ENCODE measurements at places on chromosomes 1 and 21. TPM values are rescaled to one million over a fixed set of nuclear protein-coding genes. Genes with fewer than 3 reads are reported as not detected.

GRCh38 chr1:39326836-39327235, 122.3 kb downstream of the MACF1 start:
- no peak for DNase-seq

- DNase-seq: no peak
Observed at GRCh38 chr1:192303029-192303428, 13.8 kb upstream of the RGS21 start.

DNA sequence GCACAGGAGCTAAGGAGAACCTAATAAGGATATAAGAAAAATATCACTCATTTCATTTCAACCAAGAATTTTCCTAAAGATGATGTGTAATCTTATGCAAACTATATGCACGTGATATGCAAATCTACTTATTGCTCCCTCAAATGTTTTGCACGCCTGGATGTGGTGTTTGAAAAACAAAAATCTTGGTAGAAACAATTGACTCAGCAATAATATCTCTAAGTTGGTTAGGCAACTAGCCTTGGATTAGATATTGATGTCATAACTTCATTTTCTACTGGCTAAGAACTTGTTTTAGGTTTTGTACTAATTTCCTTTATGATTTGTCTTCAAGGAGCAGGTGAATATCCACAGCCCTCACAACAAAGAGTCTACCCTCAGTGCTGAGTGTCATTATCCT, 164.6 kb downstream of the TM2D1 start:
- no peak for DNase-seq

- DNase-seq: no peak
Observed at GRCh38 chr1:85295006-85295431, 18.6 kb upstream of the BCL10 start.

DNA sequence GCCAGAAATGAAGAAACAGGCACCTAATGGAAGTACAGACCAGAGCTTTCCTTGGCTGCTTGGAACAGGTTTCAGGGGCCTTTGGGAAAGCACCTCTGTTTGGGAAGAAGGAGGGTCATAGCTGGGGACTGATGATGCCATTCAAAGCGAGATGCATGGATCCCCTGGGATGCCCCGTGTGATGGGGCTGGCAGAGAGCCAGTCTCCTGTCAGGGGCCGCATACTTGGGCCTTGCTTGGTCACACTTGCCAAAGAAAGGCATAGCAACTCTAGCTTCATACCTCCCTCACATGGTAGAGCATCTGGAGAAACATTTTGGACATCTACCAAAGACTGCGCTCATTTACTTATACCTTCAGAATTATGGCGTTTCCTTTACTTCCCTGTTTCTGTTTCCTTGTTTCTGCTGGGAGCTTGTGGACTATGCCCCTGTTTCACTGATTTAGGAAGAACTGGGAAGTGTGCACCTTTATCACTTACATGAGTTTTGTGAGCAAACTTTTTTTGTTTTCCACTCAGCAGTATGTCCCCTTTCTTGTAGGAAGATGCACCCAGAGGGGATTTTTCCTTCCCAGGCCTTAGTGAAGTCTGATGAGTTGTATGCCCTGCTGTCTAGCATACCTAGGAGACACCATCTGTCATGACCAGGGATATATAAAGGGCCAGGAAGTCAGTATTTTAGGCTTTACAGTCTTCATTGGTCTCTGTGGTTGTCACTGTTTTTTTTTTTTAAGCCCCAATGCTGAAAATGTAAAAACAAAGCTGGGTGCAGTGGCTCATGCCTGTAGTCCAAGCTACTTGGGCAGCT, 19.8 kb upstream of the ST3GAL3 start:
- DNase-seq: no peak

DNA sequence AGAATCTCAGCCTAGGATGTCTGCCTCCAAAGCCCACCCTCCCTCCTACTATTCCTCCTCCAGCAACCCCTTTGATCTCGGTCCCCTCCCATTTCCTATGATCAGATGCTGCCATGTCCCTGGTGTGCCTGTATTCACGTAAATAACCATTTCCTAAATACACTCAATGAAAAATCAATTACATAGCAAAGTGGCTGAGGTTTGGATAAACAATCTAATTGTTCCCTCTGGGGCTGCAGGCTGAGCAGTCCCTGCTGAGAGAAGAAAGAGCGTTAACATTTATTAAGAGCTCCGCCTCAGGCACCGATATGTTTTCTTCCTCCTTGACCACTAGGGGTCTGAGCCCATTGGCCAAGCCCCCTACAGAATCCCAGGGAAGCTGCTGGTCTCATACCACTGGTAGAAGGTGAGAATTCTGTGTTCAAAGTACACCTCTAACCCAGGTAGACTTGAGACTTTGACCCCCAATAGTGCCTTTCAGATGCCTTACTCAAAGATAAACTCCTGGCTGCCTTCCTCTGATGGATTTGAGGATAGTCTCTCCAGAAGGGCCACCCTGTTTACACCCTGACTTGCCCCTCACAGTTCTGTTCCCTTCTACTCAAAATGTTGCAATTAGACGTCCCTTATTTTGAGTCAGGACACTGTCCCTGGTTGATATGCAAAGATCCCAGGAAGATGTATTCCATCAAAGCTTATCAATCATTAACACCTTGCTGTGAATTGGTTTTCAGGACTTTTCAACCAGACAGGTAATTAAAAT, 33.9 kb upstream of the CAMK1G start:
- DNase-seq: no peak

DNA sequence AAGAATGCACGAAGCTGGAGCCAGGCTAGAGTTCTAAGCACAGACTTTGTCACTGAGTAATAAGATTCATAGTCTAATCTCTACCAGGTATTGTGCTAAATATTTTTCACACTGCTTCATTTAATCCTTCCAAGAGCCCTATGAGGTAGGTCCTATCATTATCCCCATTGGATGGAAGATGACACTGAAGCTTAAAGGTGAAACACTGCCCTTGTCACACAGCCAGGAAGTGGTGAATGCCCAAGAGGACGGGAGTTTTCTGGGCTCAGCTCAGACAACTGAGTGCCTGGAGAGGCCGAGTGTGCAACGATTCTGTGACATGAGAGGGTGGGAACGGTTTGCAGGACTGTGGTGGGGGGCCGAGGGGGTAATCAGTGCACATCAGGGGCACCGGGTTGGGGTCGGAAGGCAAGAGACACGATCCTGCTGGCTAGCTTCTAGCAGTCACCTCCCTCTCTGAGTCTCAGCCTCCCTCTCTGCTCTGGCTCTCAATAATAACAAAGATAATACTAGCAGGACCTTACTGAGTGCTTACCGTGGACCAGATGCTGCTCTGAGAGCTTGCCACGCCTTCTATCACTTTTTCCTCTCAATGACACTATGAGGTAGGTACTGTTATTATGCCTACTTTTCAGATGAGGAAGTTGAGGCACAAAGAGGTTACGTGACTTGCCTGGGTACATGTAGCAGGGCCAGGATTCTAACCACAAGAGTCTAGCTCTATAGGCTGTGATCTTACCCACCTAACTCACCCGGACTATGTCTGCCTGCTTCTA, 12.4 kb downstream of the KCNQ4 start:
- no peak for DNase-seq

- DNase-seq: peak; percentile 22
Observed at GRCh38 chr1:154352581-154353459, 27.5 kb downstream of the ATP8B2 start.

DNA sequence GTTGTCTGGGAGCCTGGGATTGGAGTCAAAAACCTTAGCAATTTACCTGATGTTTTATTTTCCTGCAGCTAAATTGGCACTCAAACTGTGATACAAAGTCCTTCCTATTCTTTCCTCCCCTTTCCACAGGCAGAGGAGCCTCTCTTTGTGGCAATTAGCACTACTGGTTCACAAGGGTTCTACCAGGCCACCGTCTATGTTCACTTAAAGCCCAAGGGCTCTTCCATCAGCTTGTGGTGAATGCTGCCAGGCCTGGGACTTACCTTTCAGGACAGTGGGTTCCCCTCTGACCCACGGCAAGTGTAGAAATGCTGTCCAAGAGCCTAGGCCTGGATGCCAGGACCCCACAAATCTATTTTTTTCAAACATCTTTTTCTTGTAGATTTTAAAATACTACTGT, 251.9 kb upstream of the B3GALT2 start:
- no peak for DNase-seq

DNA sequence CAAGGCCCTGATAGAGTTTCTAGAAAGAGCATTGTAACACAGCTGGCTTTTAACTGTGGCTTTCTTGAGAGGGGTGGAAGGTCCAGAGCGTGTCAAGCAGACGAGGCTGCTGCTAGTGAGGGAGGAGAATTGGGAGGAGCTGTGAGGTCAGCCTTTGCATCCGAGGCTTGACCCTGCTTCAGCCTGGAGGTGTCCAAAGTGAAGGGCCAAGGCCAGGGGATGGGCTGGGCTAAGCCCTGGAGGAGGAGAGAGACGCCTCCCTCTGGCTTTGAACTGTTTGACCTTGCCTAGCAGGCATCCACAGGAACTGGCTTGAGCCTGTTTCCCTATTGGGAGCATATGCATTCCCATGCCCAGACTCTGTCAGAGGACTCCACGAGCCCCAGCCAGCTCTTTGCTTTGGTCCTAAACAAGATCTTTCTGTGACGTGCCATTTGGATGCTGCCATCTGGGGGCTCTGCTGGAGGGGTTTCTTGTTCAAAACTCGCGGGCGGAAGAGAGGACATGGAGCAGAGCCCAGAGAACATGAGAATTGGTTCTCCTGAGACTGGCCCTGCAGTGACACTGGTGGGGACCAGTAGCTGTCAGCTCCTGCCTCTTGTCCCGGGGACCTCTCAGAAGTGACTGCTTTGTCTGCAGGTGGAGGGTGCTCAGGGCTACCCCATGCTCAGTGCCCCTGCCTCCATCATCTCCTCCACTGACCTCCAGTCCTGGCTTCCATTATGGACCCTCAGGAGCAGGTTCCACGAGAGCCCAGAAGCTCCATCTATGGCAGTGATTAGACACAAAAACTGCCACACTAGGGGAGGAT, 5.5 kb downstream of the ACTRT2 start:
- DNase-seq: peak; percentile 4

- no peak for DNase-seq
Observed at GRCh38 chr1:93776728-93777127, 95.1 kb upstream of the BCAR3 start.

- DNase-seq: no peak
Observed at GRCh38 chr1:1666526-1666925, 7.7 kb upstream of the CDK11B start.

- no peak for DNase-seq
Observed at GRCh38 chr21:38925478-38925877, 119.7 kb downstream of the ETS2 start.

DNA sequence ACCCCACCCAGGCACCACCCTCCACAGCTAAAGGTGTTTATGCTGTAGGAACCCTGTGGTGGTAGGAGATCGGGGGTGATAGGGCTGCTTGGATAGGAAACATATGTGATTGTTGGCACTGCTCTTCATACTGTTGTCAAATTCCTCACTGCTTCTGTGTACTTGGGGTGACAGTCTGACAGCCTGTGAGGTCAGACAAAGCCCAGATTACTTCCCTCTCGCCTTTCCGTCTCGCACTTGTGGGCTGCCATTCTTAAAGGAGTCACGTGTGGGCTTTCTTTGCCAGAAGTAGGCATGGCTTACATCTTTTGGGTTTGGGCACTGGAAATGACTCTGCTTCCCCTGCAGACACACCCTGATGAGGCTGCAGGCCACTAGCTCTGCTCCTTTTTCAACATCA, 363.8 kb downstream of the DISC1 start:
- DNase-seq: no peak

DNA sequence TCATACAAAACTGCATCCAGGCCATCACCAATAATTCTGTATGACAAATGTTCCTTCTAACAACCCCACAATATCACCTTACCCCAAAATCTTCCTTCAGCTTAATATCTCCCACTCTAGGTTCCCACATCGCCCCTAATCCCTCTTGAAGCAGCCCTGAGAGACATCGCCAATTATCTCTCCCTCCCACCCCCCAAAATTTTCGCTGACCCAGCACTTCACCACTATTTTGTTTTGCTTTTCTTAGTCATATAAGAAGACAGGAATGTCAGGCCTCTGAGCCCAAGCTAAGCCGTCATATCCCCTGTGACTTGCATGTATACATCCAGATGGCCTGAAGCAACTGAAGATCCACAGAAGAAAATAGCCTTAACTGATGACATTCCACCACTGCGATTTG, 126.3 kb downstream of the ADGRL4 start:
- no peak for DNase-seq

DNA sequence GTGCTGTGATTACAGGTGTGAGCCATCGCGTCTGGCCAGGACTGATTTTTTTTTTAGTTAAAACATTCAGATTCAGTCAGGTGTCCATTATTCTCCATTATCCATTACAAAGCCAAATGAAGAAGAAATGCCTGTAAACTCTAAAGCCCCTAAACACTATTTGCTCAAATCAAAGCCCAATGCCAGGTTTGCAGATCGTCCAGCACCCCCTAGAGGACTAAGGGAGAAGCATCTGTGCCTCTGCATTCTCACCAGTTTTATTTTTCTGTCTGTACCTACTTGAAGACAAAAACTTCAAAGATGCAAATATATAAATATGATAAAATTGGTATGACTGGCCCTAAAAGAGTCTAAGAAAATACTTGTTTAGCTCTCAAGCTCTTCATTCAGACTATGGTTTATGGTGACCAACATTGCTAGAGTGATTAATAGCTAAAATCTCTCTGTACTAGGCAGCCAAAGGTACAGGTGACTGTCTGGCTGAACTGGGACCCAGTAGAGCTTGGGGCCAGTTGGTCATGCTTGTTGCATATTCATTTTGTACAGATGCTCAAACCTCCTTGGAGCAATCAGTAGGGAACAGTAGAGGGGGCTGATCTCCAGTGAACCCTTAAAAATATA, 138.4 kb downstream of the SYT2 start:
- no peak for DNase-seq

GRCh38 chr1:203422116-203422515, 53.5 kb upstream of the PRELP start:
- DNase-seq: no peak

DNA sequence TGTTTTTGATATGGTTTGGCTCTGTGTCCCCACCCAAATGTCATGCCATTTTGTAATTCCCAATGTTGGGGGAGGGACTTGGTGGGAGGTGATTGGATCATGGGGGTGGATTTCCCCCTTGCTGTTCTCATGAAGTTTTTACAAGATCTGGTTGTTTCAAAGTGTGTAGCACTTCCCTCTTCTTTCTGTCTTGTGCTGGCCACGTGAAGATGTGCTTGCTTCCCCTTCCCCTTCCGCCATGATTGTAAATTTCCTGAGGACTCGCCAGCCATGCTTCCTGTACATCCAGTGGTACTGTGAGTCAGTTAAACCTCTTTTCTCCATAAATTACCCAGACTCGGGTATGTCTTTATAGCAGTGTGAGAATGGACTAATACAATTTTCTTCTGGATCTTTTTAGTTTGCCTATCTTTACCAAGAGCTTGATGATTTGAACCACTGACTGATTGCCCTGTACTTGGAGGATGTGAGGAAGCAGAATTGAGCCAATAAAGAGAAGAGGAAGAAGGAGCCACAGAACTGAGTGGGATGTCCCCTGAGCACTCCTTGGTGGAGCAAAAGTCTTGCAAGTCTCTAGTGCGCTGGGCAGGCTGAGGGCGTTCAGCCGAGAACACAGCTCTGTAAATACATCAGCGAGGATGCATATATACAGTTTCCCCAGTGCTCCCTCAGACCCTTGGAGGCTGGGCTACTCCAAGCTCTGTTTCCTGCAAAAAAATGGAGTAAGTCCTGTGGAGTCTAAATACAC, 102.6 kb downstream of the CYYR1 start:
- no peak for DNase-seq

The CFAP141 gene
- not detected for total RNA-seq

The RIMS3 gene
- total RNA-seq: 5.5 TPM

The RHD gene
- not detected for total RNA-seq

The AK2 gene
- total RNA-seq: 162 TPM

The CDK18 gene
- 2.6 TPM for total RNA-seq

The JMJD4 gene
- 26.7 TPM for total RNA-seq

The PROX1 gene
- total RNA-seq: 1.00 TPM

Data from activated B cell treated with CpG ODN at 0.5 μM for 24 hours (primary cell).